ENCODE measurements at places on chromosomes 11 and 22.

GRCh38 chr11:19092850-19093249 is 24.1 kb upstream of the ZDHHC13 start:
- DNase-seq = no peak

DNA sequence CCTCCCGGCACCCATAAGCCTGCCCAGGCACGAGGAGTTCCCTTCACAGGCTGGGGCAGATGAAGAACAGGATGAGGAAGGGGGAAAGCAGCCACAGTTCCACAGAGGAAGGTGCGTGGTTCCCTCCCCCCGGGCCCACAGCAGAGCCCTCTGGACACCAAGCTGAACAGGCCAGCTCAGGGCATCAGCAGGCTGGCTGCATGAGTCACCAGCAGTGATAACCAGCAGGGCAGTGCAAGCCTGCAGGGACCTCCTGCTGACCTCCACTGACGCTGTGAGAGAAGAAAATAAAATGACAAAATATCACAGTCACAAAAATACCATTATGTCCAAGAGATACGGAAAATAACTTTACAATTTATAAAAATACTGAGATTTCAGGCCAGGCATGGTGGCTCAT is 11.5 kb downstream of the RTL6 start:
- no peak for DNase-seq

DNA sequence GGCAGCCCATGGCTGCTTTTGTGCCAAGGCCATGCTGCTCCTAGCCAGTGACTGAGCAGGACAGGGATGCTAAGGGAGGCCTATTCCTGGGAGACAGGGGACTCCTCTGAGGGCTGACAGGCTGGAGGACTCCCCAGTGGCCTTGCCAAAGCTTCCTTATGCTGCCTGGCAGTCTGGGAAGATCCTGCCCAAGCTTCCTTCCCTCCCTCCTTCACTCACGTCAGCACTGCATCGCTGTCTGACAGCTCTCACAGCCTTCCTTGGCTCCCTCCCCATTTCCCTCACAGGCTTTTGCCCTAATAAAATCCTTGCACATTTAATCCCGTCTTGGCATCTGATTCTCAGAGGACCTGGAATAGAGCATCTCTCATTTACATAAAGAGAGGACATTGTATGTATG is 26.5 kb downstream of the HTR3A start:
- DNase-seq = no peak

GRCh38 chr11:118343981-118344515 is at the start of gene CD3G:
Gene CD3G (plus strand): TSS chr11:118344344. CDS start chr11:118344424, 80 bp downstream.
- DNase-seq = no peak

- peak; percentile 25 for DNase-seq
These were observed 288.8 kb downstream of the CASP12 start for GRCh38 chr11:104609311-104610085.

DNA sequence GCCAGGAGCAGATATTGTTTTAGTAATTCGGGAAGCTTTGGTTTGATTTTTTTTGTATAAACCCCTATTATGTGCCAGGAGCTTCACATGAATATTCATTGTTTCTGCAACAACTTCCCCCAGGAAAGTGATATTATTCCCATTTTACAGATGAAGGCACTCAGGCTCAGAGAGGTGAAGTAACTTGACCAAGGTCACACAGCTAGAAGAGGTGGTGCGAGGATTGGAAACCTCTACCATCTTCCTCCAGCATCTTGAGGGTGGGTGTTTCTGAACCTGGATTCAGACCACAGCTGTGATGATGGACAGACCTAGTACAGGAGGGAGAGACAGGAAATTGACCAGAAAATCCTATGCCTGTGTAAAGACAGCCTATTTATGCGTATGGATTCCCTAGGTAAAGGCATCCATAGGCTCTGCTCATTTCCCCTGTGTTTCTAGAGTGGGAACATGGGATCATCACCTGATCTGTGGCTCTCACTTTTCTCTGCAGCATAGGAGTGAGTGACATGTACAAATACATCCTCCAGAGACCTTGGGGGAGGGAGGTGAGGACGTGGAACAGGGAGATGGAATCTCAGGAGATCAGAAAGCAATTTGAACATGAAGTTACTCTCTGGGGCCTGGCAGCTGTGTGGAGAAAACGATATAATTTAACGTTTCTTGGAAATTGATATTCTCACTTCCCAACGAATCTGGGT is 81.4 kb downstream of the TSPAN18 start:
- DNase-seq = no peak

GRCh38 chr11:64854534-64855502 is 10.4 kb upstream of the CDC42BPG start:
- peak; percentile 77 for DNase-seq

DNA sequence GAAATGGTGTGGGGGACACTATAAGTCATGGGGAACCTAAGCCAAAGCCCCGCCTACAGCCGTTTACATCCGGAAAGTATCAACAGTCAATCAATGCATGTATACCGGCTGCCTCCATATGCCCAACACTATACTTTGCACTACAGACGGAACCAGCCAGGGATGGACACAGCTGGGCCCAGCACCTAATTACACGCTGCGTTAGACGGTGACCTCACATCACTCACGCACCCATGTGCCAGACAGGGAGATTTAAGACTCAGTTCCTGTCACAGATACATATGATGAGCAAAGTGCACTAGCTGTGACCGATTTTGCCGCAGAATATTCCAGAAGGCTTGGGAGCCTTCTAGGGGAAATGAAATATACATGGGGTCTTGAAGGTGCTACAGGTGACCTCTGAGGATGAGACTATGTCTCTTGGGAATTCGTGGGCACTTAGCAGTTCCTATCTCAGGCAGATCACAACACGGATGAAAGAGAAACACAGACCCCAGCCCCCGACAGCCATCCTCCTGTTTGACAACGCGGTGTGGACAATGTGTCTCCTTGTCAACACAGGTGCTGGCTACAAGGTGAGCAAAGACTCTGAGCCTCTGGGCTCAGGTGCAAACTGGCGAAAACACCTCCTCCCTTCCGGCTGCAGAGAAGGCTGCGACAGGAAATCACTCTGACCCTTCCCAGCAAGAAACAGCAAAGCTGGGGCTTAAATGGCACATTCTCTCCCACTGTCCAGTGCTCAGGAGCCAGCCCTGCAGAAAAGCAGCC is 8.0 kb downstream of the AHNAK start:
- no peak for DNase-seq

- peak; percentile 5 for DNase-seq
These were observed 3.4 kb upstream of the IGLL5 start for GRCh38 chr22:22884010-22884887.

DNA sequence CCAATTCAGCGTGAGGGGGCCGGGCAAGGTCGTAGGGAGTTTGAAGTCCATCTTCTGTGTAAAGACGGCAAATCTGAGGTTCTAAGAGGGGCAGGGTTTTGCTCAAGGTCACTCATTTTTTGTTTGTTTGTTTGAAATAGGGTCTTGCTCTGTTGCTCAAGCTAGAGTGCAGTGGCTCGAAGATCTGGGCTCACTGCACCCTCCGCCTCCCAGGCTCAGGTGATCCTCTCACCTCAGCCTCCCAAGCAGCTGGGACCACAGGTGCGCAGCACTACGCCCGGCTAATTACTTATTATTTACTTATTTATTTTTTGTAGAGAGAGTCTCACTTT is 355 bp upstream of the AP1B1 start:
- no peak for DNase-seq

- no peak for DNase-seq
These were observed 312.2 kb upstream of the B3GAT1 start for GRCh38 chr11:134724106-134724778.

GRCh38 chr22:38700789-38701628 is at the start of gene JOSD1:
Gene JOSD1 (minus strand): TSS chr22:38700943. CDS start chr22:38699987, 956 bp downstream.
- DNase-seq = peak; percentile 86

DNA sequence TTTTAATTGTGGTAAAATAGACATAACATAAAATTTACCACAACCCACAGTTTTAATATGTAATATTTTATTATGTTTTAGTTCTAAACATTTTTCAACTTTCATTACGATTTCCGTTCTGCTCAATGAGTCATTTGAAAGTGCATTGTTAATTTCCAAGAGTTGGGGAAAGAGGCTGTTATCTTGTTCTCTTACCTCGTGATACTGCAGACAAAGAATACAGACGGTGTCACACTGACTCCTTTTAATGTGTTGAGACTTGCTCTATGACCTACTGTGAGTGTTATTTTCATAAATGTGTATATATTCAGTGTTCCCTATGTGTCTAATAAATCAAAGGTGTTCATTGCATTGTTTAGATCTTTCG is 10.8 kb upstream of the RAC2 start:
- no peak for DNase-seq

DNA sequence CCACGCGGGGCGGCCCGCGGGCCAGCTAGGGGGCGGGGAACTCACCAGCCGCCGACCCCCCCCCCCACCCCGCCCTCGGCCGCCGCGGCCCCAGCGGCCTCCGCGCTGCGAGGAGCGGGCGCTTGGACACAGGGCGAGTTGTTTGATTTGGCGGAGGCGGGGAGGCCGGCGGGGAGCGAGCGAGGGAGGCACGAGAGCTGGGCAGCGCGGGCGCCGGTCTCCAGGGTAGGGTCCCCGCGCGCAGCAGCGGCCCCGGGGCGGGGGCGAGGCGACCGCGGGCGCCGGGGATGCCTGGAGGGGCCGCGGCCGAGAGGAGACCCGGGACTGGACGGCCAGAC is 64.4 kb downstream of the NAV2 start:
- DNase-seq = no peak

DNA sequence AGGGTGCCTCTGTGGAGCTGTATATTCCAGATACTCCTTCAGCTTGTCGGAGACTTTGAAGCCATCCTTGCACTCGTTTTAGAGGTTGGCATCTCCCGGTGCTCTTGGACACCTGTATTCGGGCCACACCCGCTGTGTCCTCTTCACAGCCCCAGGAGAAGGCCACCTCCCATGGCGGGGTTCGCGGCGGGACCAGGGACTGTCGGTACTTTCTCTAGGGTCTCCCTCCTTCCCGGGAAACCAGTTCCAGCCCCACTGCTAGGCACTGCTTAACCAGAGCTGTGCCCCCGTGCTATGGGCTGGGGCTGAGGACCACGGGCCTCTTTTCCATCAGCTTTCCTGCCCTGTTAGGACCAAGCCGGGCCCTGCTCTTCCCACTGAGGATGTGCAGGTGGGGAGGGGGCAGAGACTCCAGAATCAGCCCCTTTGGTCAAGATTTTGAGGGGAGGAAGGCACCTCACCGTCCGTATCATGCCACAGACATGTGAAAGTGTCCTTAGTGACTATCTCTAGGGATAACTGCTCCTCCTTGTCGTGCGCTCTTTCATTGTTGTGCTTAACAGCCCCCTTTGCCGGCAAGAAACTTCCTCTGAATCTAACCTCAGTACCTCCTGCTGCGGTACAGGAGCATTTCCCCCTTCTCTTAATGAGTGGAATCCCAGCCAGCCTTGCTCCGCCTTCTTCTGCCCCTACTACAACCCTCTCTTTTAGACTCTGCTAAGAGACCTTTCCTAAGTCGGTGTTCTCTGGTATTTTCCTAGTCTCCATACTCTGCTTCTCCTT is 1.2 kb upstream of the B3GAT1 start:
- no peak for DNase-seq

DNA sequence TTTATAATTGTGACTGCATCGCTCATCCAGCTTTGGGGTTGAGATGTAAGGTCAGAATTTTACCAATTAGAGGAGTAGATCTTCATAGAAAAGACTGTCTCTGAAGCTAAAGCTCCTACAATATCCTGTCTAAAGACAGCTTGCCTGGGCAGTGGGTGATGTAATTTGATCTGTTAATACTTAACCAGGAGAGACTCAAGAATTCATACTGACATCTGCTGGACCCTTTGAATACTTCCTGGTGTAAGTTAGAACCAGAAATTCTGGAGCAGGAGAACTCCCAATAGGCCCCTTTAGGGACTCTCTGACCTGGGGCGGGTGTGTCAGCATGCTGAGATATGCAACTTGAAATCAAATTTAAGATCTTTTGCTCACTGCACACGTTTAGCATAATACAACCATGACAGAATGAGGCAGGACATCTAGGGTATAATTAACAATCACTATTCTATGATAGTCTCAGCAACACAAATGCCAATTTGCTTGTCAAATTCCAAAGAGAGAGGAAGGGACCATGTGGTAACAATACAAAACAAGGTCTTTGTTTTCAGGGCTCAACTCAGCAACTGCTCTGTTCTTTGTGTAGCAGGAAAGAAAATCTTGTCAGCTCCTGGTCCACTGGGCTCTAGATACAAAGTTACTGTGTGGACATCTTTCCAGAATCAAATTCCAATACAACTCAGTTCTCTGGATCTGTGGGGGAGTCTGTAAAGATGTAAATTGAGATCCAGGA is 143.9 kb downstream of the INSC start:
- DNase-seq = no peak

- DNase-seq = no peak
These were observed 7.5 kb downstream of the IL18 start for GRCh38 chr11:112156153-112156955.

- no peak for DNase-seq
These were observed at the start of gene OR2AG2 for GRCh38 chr11:6771926-6772893. Gene OR2AG2 (minus strand): TSS chr11:6771976. CDS start chr11:6768957, 3,019 bp downstream.

GRCh38 chr22:39384750-39385480 is 14.7 kb upstream of the TAB1 start:
- no peak for DNase-seq

GRCh38 chr22:29147331-29147899 is 58.3 kb upstream of the EMID1 start:
- no peak for DNase-seq

DNA sequence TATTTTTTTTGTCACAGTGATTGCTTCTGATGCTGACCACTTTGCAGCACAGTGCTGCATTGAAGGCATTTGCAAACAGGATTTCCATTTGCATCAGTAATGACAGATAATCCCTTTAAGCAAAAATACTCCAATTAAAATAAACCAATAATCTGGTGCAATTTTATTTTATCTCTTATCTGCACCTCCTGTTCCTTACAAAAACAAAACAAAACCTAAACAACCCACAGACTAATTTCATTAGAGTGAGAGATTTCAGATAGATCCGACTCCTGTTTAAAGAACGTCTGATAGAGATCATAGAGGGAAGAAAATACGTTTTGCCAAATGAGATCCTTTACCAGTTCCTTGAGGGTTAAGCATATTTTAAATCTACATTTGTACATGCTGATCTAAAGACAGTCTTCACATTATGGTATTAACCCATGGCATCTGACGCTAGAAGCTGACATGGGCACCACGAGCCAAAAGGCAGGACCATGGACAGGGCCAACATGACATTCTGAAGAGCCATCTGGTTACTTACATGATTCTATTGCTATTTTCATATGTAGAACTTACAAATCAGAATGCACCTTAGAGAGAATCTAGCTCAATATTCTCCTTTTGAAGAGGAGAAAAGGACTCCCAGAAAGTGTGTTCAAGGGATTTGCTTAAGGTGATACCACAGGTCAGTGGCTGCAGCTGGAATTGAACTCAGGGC is 286.2 kb upstream of the NARS2 start:
- no peak for DNase-seq

- DNase-seq = no peak
These were observed 100.7 kb downstream of the CELSR1 start for GRCh38 chr22:46436595-46437175.

DNA sequence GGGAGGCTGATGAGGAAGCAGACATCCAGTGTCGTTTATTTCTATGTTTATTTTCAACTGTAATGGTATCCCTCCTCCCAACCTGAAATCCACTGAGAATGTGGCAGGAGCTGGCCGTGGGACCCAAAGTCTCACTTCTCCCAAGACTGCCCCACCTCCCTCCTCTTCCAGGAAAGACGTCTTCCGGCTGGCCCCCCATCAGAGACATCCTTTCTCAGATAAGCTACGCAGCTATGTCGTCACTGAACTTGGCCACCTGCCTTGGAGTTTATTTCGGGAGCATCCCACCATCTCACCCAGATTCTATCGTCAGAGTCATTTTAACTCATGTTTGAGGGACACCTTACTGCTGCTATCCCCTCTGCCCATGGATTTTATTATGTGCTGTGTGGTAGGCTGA is 13.9 kb downstream of the TMEM184B start:
- DNase-seq = no peak

GRCh38 chr11:94396282-94396681 is 4.9 kb downstream of the GPR83 start:
- no peak for DNase-seq

Measured in AG09319 (cell line).